Putamen (tissue), 1 donor: ENCODE measurements at places on chromosomes 4 and X.

DNA sequence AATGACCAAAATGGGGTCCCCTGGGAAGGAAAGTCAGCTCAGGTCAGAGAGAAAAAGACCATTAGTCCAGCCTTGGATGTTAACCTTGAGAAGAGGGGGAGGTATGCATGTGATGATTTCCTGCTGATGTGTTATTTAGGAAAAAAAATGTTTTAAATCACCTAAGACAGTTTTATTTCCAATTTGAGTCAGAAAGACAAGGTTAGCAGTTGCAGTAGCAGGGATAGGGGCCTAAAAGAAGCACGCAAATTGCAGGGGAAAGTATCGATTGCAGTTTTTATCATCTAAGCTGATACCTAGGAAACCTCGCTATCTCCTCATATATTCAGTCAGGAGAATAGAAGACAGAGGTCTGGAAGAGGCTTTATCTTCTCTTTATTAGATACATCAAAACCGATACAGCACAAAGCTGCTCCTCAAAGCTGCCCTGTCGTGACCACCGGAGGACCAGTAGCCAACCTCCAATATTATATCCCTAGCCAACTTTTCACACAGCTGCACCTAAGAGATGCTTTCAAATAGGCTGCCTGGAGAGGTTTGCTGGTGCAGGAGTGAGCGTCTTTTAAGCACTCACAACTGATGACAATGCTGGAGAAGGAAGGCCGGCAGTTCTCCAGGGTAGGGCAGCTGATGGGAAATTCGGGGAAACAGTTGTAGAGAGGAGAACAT lies 289.4 kb downstream of the INPP4B start:
- no peak for DNase-seq

- no peak for DNase-seq
Observed at GRCh38 chrX:55129361-55129760, 40.5 kb downstream of the PAGE2 start.

- DNase-seq = no peak
Observed at GRCh38 chr4:74628852-74629620, 165.3 kb downstream of the BTC start.

DNA sequence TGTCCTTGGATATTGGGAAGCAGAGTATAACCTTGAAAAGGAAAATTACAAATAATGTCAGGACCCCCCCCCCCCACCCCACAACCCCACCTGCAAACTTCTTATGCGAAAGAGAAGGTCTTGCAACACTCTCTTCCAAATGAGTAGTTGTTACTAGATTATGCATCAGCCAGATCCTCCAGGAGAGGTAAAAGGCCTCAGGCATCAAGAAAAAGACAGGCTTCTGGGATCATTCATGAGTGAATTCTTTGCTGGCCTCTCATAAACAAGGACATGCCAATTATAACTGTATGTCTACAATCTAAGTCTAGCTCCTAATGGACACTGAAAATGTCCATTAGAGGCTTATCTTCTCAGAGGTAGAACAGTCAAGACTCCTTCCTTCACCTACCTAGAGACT lies 1443.3 kb downstream of the RAPGEF2 start:
- no peak for DNase-seq

- DNase-seq = no peak
Observed at GRCh38 chr4:40170588-40170987, 26.2 kb upstream of the RHOH start.

DNA sequence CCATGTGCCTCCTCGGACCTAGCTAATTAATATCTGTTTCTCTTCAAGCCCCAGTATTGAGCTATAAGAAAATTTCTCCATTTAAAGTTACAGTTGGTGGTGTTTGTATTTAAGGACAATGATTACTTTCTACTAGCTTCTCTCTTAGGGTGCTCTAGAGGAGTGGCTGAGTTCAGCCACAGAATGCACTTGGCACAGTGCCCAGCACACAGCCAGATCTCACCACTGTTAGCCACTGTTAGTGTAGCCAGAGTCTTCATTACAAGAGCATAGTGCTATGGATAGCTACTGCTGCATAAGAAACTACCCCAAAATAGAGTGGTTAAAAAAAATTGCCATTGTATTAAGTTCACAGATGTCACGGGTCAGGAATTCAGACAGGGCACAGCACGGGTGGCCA lies 421.3 kb downstream of the BCOR start:
- DNase-seq = no peak

DNA sequence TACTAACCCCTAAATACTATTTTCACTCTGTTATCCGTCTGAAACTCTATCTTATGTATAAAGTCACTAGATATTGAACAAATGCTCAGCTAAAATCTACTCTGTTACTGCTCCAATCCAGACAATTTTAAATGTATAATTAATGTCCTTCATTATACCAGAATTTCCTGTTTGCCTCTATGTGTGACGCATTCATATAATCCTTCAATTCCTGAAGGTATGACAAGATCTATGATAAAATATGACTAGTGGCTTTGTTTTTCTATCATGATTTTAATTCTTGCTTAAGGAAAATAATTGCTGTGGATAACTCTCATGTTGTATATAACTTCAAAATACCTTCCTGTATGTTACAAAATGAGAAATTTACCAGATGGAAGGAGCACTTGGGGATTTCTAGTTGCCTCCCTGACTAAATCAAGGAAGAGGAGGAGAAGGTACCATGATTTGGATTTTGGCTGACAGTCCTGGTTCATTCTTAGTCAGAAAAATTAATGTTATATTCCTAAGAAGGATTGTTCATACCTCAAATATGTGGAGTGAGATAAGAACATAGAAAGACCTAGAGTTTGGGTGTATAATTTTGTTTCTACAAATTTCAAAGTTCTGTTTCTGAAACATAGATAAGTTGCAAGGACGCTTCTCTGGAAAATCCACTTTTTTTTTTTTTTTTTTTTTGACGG lies 4.9 kb downstream of the CXCL6 start:
- no peak for DNase-seq

- no peak for DNase-seq
Observed at GRCh38 chr4:173074501-173074946, 94.1 kb upstream of the GALNT7 start.

DNA sequence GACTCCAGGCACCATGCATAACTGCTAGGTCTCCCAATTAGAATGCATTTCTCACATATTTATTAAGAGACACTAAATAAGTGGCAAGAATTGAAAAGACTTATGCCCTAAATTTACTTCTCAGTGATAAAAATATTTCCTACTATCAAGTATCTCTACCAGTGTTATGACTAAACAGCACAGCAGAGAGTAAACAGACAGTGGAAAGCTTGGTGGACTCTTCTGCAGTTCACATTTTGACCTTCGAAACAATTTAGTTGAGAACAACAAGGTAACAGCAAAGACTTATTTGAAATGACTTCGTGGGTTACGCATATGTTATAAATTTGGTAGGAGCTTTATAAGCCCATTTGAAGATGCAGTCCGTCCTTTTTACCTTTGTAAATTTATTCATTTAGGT lies 16.3 kb upstream of the MAML3 start:
- DNase-seq = no peak

DNA sequence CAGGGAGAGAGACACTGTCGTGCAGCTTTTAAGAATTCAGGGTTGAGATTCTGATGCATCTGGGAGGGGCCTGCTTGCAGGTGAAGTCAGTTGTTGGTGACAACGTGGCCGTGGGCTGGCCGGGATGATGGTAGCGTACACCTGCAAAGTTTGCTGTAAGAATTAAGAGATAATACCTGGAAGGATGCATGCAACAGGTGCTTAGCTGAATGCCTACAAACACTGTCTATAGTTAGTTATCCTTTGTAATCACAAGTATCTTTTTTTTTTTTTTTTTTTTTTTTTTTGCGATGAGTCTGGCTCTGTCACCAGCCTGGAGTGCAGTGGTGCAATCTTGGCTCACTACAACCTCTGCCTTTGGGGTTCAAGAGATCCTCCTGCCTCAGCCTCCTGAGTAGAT lies 259.6 kb downstream of the ASMT start:
- DNase-seq = no peak

DNA sequence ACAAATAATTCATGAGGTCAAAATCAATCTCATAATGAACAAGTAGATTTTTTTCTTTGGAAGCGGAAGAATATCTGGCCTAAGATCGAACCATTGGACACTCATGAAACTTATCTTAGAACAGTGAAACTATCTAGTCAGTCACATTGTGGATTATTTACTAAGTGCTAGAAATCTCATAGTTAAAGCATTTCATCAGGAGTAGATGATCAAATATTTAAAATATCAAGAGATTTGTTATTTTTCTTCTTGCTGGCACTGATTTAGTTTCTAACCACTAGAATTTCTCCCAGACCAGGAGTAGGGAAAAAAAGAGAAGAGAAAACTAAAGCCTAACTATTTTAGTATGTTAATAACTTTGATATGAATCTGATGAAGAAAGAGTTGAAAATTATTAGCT lies 105.5 kb downstream of the SHROOM3 start:
- no peak for DNase-seq

GRCh38 chr4:94412019-94412657 lies 39.6 kb upstream of the PDLIM5 start:
- DNase-seq = no peak

- no peak for DNase-seq
Observed at GRCh38 chr4:7903791-7904516, 35.7 kb downstream of the AFAP1 start.

- DNase-seq = no peak
Observed at GRCh38 chr4:174373821-174374220, 90.1 kb downstream of the CEP44 start.

DNA sequence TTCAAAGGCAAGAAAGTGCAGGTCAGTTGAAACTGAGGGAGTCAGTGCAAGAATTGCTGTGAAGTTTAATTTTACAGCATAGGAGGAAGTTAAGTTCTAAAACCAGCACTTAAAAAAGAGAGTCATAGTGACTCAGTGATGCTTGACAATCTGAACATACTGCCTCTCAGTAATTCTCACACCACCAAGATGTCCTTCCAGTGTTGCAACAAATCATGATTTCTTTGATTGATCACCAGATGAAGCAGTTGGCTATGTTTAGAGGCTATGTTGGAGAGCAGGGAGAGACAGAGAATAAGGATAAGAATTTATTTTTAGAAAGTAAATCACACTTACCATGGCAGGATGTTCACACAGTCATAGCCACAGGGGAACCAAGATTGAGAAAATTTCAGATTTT lies 13.2 kb downstream of the TRIM2 start:
- no peak for DNase-seq

DNA sequence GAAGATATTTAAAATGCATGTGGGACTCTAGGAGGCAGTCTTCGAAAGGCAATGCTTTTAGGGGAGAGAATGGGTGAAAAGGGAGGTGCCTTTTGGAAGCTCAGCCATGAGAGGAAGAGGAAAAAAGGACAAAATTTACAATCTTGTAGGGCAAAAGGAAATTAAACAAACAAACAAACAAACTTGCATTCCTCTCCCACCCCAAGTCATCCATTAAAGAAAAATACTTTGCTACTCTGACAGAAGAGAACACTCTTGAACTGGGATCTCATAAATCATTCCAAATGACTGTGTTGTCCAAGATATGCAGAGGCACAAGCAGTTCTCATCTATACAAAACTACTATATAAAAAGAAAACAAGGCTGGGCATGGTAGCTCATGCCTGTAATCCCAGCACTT lies 46.7 kb downstream of the HELQ start:
- no peak for DNase-seq

DNA sequence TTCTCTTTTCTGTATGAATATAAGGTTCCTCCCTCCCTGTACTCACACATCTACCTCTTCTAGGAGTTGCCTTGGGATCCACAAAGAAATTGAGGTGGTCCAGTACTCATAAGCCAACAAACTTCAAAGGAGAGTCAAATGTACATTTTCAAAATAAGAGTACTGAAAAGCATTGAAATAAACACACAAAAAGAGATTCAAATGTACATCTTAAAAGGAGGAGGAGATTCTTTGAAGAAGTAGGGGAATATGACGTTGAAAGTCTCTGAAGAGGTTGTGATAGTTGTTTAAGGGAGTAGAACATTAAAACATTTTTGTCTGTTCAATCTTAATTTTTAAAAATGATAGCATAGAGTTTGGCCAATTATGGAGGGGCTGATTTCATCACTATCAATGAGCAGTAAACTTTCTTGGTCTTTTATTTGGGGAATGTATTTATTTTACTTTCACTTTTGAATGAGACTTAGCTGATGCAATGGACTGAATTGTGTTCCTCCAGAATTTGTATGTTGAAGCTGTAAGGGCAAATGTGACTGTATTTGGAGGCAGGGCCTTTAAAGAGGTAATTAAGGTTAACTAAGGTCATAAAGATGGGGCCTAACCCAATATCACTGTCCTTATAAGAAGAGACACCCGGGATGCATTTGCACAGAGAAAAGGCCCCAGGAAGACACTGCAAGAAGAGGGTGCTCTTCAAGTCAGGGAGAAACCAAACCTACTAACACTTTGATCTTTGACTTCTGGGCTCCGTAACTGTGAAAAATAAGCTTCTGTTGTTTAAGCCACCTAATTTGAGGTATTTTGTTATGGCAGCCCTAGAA lies 226.3 kb upstream of the PGRMC2 start:
- no peak for DNase-seq

- DNase-seq = no peak
Observed at GRCh38 chr4:80215449-80216052, 18.2 kb downstream of the PRDM8 start.

- peak; percentile 80 for DNase-seq
Observed at GRCh38 chr4:53919535-53919934, 144.9 kb downstream of the CHIC2 start.

DNA sequence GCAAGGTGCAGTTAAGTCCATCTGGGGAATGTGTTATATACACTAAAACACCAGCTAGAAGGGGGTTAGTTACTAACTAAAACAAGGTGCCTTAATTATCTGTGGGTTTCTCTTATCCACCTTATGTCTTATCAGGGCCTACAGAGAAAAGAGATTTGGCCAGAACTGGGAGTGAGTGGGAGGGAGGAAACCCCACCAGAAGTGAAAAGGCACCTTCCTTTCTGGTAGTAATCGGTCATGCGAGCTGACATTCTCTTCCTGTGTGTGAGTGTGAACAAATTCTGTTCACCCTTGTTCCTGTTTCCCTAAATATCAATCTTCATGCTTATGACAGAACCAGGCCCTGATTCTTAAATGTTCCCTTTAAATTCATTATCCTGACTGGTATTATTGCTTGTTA lies 43.5 kb downstream of the SRPX2 start:
- no peak for DNase-seq

DNA sequence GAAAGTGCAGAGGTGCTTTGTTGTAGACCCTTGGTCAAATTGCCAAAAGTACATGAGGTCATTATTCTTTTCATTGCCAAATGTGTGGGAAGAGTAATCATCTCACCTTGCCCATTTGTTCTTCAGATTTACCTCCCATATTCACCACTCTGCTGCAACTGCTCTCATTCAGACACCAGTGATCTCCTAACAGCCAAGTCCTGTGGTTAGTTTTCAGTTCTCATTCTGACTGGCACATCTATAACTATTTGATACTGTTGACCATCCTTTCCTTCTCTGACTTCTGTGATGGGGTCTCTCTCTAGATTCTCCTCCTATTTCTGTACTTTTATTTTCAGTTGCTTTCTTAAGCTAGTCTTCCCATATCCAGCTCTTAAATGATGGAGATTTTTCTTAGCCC lies 39.8 kb downstream of the GRIA3 start:
- no peak for DNase-seq

- no peak for DNase-seq
Observed at GRCh38 chr4:184103527-184104264, 114.0 kb downstream of the ENPP6 start.

GRCh38 chrX:25976683-25977310 lies 161.3 kb upstream of the MAGEB18 start:
- no peak for DNase-seq

GRCh38 chrX:131397891-131398290 lies 108.8 kb upstream of the IGSF1 start:
- no peak for DNase-seq

- DNase-seq = no peak
Observed at GRCh38 chrX:100695302-100695701, 36.6 kb downstream of the SYTL4 start.

- no peak for DNase-seq
Observed at GRCh38 chr4:188661502-188661901, 522.3 kb downstream of the TRIML1 start.
